ENCODE measurements at places on chromosomes 1 and 21.

DNA sequence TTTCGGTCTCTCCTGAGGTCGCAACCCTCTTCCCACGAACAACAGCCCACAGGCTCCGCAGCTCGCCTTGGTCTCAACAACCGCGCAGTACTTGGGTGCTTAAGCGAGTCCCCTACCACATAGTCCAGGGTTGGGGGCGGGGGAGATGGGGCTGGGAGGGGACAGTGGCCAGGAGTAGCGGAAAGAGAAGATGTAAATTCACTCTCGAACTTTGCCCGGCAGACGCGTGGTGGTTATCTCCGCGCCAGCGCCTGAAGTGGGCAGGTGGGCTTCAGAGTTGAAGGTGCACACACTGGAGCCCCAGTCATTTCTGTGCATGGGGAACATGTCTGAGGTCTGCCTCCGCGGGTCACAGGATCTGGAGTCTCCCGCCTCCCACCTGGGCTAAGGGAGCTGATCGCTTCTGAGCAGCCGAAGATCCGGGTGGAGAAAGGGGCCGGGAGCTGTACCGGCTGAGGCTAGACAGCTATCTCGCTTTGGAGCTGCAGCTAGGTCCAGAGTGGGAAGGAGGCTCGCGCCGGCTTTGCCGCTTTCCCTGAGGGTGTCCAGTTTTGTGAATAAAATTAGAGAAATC lies 4.3 kb upstream of the FOXD2 start:
- DNase-seq = no peak

GRCh38 chr1:31689854-31690253 lies 14.0 kb downstream of the COL16A1 start:
- DNase-seq = no peak

DNA sequence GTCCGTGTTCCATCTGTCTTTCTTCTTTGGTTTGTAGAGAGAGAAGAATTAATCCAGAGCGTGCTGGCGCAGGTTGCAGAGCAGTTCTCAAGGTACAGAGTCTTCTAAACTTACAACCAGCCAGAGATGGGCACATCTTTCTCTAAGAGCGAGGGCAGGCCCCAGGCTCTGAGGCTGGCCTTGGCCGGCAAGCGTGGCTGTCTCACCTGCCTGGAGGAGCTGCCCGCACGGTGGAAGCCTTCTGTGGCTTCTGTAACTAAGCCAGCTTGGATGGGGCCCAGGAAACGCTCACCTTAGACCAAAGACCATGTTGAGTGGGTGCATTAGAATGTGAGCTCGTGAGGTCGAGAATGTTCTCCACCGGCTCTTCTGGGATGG lies 78.6 kb downstream of the PDE9A start:
- DNase-seq = no peak

- no peak for DNase-seq
Measured at GRCh38 chr1:36183309-36183856, 27.4 kb downstream of the MAP7D1 start.

GRCh38 chr1:185693654-185694053 lies 40.5 kb upstream of the HMCN1 start:
- no peak for DNase-seq

GRCh38 chr1:24580756-24581155 lies 24.9 kb downstream of the NCMAP start:
- DNase-seq = no peak

Data from vagina (tissue), 2 donors.